ENCODE measurements at places on chromosomes 2 and 18. TPM values are rescaled to one million over a fixed set of nuclear protein-coding genes. Genes with fewer than 3 reads are reported as not detected.

UGT1A3 gene
- total RNA-seq, result 2.6 TPM

TGFBRAP1 gene
- 24.3 TPM for total RNA-seq

SKA1 gene
- 1.0 TPM for total RNA-seq

PPIL3 gene
- total RNA-seq, result 25.0 TPM

UCN gene
- total RNA-seq, result 0.52 TPM
